ENCODE measurements at places on chromosomes 5 and 9.

DNA sequence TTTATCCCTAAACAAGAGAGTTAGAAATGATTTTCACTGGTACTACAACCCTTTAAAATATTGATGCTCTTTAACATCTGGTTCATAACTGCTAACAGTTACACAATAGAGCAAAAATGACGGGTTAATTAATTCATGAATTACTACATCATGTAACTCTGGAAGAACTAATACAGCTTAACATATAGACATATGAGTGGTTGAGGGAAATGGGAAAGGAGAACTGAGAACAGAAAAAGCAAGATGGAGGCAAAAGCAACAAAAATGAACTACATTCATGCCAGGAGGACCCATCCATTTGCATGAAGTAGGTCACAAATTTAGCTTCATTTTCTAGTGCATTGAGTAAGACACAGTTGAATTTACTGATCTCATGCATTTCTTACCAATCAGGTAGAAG, 61.8 kb downstream of the C9 start:
- no peak for DNase-seq

GRCh38 chr5:160036243-160036642, 27.3 kb downstream of the TTC1 start:
- no peak for DNase-seq

DNA sequence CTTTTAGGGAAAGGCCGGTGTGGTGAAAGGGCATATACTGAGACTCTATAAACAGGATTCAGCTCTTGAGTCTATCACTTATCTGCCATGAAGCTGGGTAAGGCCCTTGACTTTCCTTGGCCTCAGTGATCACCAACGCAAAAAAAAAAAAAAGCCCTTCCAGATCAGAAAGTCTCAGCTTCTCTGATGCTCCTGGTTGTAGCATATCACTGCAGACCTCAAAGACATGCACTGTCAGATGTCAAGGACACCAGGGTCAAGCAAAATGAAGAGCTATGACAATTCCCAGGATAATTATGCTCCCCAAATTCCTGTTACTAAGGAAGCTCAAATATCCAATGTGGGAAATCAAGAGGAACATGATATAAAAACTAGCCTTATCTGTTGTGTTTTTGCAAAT, 68.3 kb upstream of the IFNE start:
- no peak for DNase-seq

- DNase-seq, result no peak
Measured at GRCh38 chr9:105437704-105438103, 10.1 kb upstream of the FSD1L start.

DNA sequence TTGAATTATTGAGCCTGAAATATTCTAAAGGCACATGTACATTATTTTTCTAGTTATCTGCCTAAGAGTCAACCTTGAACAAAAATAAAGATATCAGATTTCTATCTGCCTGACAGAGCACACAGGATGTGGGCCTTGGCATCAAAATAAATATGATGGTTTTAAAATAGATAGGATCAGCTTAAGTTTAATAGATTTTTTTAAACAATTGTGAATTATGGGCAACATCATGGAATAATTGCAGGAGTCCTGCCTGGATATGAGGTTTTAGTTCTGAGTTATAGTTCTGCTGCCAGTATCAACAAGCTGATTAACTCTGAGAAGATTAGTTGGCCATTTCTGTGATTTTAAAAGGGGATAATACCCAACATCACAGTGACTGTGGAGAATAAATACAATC, 107.0 kb upstream of the PCA3 start:
- DNase-seq, result no peak

- no peak for DNase-seq
Measured at GRCh38 chr5:36607114-36607571, 737 bp downstream of the SLC1A3 start.

DNA sequence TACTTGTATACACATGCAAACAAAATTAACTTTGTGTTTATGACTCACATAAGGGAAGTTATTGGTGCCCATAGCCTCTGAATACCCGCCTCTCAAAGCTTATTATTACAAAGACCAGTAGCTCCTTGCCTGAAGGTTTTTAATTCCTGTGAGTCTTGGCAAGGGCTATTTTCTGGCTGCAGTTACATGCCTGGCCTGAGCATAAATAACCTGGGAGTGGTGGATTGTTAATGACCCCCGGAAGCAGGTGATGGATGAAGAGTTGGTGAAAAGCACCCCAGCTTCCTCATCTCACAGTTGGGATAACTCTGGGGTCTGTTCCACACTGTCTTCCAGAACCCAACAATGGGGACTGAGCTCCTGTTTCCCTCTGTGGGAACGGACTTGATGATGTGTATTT, 594.5 kb downstream of the PDE4D start:
- no peak for DNase-seq

GRCh38 chr5:57862471-57862911, 379.9 kb upstream of the ACTBL2 start:
- no peak for DNase-seq

DNA sequence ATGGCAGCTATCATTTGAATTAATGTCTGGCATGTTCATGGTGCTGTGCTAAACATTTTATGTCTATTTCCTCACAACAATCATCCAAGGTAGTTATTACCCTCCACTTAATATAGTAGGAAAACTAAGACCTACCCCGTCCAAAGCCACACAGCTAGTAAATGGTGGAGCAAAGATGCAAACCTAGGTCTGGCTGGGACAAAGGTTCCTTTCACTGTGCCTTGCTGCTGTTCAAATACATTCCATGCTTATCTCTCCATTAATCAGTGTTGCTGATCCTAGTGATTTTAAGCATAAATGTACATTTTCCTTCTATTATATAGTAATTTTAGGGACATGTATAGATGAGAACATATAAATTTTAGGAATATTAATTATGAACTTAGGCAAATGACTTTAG, 38.7 kb downstream of the CCDC125 start:
- no peak for DNase-seq

DNA sequence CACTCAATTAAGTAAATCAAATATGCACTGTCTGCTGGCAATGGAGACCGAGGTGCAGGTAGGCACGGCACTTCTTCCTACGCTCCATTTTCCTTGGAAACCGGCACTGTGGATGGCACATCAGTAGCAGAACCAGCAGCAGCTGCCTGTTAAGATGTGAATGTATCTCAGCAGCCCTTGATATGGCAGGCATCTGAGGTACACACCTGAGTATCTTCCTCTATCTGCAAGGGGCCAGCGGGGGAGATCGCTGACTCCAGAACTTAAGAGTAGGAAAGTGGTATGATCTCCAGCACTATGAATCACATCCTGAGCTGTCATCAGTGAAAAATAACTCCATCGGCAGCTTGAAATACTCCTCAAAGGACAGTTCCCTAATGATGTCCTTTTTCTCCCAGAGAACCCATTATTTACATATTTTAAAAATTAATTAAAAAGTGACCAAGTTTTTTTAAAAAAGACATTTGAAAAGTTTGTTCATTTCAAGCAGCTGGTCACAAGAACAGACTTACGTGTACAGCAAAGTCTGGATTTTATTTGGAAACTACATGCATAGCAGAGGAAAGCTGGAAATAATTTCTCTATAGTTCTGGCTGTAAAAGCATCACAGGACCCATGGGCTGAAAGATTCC, 97.1 kb downstream of the ADAMTS12 start:
- no peak for DNase-seq

DNA sequence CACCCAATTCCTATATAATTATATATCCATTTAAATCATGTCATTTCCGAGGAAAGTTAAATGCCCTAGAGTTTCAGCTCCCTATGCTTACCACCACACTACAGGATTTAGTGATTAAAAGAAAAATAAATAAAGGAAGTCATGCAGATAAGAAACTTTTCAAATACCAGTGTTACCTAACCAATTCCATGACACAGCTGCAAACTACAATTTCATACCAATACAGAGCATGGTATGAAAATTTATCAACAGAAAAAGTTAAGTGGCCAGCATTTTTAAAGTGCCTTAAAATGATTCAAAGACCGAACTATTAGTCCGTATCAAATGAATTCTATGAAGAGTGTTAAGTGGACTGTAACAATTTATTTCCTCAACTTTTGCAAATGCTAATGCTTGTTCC, 35.9 kb downstream of the CEP120 start:
- no peak for DNase-seq

- DNase-seq, result no peak
Measured at GRCh38 chr9:126052791-126053190, 273.8 kb upstream of the MVB12B start.

GRCh38 chr5:56330806-56331205, 97.7 kb upstream of the ANKRD55 start:
- DNase-seq, result no peak

- DNase-seq, result peak; percentile 60
Measured at GRCh38 chr9:4238522-4238921, 61.3 kb downstream of the GLIS3 start.

GRCh38 chr5:52692039-52692438, 95.7 kb upstream of the ITGA1 start:
- DNase-seq, result no peak

DNA sequence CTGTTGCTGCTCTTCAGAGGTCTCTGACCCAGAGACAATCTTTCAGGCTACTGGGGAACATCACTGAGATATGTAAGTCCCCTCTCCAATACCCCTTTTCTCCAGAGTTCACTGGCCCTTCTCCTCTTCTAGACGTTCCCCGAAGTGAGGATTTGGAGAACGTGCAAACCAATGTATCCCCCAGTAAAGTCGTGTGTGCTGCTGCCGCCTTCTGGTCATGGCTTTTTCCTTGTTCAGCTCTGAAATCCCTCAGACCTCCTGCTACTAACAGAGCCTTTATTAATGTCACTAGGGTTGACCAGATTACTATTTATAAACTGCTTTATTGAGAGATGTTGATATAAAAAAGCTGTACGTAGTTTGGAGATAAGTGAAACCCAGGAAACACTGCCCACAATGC, 1028.6 kb downstream of the CDH9 start:
- DNase-seq, result peak; percentile 16

- DNase-seq, result no peak
Measured at GRCh38 chr9:97411440-97411788, 482 bp upstream of the TDRD7 start.

DNA sequence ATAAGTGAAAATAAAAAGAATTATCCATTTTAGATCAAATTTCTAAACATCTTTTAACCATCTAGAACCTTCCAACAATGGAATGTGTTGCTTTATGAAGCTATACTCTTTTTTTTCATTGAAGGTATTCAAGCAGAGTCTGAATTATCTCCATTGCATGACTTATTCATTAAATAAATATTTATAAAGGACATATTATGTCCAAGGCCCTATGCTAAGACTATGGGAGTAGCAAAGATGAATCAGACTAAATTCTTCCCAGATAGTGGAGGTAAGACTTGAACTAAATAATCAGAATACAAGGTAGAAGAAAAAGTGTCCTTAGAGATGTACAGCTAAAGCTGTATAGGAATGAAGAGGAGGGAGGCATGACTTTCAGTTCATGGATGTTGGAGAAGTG, 215.5 kb upstream of the RGMB start:
- DNase-seq, result no peak

- DNase-seq, result no peak
Measured at GRCh38 chr9:132365986-132366385, 11.2 kb upstream of the SETX start.

DNA sequence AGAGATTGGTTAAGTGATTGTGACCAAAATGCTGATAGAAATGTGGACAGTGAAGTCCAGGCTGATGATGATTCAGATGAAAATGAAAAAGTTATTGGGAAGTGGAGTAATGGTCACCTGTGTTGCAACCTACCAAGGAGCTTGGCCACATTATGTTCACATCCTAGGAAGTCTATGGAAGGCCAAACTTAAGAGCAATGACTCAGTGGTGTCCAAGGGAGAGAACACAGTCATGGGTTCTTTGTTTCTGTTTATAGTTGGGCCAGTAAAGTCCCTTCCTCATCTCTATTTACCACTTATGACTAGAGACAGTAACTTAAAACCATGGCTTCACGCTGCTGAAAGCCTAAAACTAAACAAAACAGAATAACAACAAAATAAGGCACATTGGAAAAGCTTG, 555.3 kb upstream of the DAB2 start:
- DNase-seq, result no peak

GRCh38 chr9:18810581-18810980, 222.4 kb downstream of the SAXO1 start:
- no peak for DNase-seq

- DNase-seq, result no peak
Measured at GRCh38 chr5:125151150-125151900, 404.9 kb upstream of the ZNF608 start.

DNA sequence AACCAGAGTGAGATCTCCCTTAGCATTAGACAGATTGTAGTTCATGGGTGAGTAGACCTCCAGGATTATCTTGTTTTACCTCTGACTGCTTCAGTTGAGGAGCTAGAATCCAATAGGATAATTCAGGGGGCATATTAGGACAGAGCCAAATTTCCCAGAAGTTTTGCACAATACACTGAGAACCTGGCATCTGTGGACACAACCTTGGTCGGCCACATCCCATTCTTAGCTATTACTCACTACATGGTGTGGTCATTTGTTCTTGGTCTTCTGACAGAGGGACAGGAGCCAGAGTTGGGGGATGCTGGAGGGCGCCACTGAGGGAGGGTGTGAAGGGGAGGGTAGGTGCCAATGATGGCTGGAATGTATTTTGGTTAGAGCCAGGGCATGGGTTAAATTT, 66.6 kb downstream of the NPR3 start:
- no peak for DNase-seq

GRCh38 chr5:54553659-54554207, 36.2 kb downstream of the SNX18 start:
- DNase-seq, result no peak

- DNase-seq, result no peak
Measured at GRCh38 chr5:150999704-151000442, 20.5 kb upstream of the GPX3 start.

DNA sequence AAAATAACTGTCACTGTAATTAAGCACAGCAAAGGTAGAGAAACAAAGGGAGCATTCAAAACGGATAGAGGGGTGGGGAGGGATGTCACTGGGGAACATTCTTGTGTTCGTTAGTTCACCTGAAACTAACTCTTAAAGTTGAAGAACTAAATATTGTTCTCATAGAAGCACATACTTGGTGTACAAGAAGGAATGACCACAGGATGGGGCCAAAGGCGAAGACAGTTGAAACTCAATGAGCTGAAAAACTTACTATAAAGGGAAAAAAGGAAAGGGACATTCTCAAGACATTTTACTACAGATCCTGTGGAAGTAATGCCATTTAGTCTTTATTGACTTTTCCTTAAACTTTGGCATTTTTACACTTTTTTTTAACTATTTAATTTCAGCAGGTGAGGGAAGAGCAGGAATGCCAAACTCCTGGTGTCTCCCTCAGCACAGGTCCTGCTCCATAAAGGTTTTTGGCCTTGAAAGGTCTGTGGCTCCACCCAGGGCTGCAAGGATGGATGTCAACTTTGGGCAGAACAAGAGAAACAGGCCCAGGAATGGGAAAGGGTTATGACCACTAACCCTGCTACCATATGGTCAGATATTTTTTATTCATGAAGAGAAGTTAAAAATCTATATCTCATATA, 197.6 kb upstream of the RASA1 start:
- peak; percentile 19 for DNase-seq

GRCh38 chr9:26945591-26945990, 1.5 kb downstream of the PLAA start:
- DNase-seq, result no peak
